ENCODE measurements at places on chromosomes 1 and 21.

GRCh38 chr1:186722711-186723309 is 42.6 kb upstream of the PTGS2 start:
- DNase-seq = no peak

DNA sequence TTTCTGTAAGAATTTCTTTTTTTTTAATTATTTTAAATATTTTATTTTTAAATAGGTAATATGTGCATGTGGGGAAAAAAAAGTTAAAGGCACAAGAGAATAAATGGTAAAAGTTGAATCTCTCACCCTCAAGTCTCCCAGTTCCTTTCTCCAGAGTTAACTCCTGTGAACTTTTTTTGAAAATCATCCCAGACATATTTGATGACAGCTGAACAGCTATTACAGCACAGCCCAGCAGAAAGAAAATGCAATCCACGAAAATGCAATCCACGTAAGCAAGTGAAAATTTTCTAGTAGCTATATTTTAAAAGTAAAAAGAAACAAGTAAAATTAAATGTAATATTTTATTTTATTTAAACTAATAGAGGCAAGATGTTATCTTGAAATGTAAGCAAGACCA is 310.0 kb upstream of the RUNX1 start:
- no peak for DNase-seq

GRCh38 chr1:35882586-35882944 is 444 bp upstream of the AGO1 start:
- DNase-seq = no peak

GRCh38 chr1:198726455-198726854 is 87.6 kb downstream of the PTPRC start:
- no peak for DNase-seq

GRCh38 chr1:117271129-117271528 is 60.4 kb upstream of the VTCN1 start:
- DNase-seq = no peak

GRCh38 chr1:217138799-217139466 is 415.7 kb upstream of the ESRRG start:
- DNase-seq = no peak

DNA sequence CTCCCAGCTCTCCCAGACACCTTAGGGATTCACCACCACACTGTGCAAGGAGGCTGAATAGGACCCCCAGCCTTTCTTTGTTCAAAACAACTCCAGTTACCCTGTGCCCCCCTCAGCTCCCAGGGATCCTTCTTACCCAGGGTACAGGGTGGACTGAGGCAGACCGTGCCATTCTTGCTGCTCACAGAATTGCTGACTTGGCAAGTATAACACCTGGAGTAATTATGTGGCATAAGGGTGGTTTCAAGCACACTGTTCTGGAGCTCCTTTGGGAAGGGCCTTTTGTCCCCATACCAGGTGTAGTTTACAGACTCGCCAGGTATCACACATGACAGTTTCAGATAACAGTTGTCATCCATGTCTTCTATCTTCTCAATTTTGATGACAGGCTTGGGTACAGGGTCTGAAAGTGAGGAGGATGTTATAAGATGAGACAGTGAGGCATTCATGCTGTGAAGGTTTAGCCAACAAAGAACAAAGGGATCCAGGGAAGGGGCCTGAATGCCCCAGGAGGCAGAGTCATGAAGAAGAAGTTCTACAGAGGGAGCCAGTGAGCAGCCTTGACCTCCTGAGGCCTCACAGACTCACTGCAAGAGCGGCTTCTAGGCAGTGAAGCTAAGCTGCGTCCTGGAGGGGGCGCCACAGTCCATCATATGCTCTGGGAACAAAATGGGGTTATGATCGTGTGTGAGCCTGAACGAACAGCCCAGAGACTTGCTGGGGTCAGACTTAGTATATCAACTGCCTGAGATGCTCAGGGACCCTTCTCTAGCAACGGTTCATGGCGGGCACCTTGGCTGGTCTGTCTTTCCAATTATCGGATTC is 30.3 kb downstream of the CD48 start:
- DNase-seq = peak; percentile 85

GRCh38 chr1:204463125-204464060 is 31.2 kb downstream of the PIK3C2B start:
- no peak for DNase-seq

GRCh38 chr1:226937940-226938725 is 2.0 kb upstream of the COQ8A start:
- DNase-seq = no peak

- no peak for DNase-seq
Measured at GRCh38 chr1:181122222-181122621, 33.7 kb downstream of the IER5 start.

DNA sequence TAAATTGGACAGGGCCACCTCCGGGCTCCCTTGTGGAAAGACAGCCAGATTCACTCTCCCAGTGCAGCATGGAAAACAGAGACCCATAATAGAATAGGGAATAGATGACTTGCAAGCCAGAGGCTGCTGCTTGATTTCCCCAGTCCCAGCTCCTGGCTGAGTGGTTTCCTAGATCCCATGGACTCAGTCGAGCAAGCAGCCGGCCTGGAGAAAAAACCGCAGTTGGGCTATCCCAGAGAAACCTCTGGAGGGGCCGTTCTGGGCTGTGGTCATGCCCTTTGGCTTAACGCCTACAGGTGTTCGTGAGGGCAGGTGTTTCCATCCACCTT is 61.7 kb downstream of the ELK4 start:
- no peak for DNase-seq

GRCh38 chr1:186792870-186793581 is 35.7 kb upstream of the PLA2G4A start:
- DNase-seq = no peak

GRCh38 chr21:29295066-29295650 is 3.6 kb upstream of the BACH1 start:
- DNase-seq = peak; percentile 25

DNA sequence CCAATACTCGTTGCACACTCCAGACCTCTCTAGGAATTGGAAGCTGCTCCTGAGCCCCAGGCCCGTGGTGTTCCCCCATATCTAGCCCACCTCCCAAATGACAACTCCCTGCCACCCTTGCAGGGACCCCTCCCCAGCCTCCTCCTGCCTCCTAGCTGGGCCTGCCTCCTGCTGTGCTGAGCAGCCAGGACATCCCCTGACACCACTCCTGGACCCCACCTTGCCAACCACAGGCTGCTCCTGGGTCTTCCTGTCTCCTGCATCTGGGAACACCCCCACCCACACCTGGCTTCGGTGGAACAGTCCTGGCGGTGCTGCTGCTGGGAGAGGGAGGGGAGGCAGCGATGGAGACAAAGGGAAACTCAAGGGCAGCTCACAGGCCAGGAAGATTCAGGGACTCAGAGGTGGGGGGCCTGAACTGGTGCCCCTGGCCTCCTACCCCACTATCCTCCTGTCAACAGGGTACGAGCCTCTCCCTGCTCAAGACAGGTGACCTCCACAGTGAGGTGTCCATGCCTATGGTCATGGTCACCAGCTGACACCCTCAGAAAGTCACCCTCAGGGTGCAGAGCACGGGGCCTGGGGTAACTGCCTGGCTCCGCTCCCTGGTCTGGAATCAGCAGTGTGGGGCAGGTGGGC is 81.2 kb downstream of the RIPK4 start:
- no peak for DNase-seq

DNA sequence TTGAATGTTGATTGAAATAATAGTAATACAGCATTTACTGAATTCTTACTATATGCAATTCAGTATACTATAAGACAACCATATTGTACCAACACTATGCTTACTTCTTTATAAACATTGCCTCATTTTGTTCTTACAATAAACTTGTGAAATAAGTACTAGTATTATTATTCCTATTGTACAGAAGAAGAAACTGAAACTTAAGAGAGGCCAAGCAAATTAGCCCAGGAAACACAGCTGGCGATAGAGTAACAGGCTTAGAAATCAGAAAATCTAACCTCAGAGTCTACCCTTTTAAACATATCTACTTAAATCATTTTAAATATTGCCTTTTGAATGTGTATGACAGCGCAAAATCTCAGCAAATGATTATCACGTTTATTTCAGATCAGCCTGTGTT is 41.7 kb downstream of the FASLG start:
- DNase-seq = no peak

DNA sequence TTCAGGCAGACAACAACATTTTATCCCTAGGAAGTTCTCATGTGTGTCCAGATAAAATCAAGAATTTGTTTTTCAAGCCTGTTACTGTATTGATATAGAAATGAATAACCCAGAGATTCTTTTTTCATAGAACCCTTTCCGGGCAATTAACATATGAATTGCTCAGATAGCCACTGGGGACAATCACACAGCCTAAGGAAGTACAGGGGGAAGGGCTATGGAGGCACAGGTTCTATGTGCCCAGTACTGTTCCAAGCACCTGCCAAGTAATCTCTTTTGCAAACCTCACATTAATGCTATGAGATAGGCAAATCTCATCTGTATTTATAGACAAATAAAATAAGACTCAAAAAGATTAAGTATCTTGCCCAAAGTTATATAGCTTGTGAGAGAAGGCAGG is 84.9 kb downstream of the NTNG1 start:
- no peak for DNase-seq

GRCh38 chr1:173827611-173828010 is 2.9 kb upstream of the CENPL start:
- no peak for DNase-seq

- no peak for DNase-seq
Measured at GRCh38 chr1:29563571-29563970, 327.2 kb downstream of the PTPRU start.

- no peak for DNase-seq
Measured at GRCh38 chr1:59805554-59805953, 9.2 kb upstream of the HOOK1 start.
